ENCODE measurements at places on chromosomes 7 and 10. TPM values are rescaled to one million over a fixed set of nuclear protein-coding genes. Genes with fewer than 3 reads are reported as not detected.

Gene CACNB2
- not detected for total RNA-seq

Gene METTL27
- total RNA-seq, result not detected

DNA sequence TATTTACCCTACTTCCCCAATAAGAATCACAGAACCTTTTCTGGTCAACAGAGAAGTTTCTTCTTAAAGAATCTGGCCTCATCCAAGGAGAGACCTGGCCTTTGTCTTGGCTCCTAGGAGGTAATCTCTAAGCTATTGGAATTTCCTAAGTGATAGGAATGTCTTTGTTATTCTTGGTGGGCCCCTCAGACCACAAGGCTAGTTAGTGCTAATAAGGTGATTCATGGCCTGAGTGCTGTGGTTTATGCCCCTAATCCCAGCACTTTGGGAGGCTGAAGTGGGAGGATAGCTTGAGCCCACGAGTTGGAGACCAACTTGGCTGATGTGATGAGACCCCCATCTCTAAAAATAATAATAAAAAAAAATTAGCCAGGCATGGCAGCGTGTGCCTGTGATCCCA lies 60.0 kb upstream of the CYP2C18 start:
- no peak for DNase-seq

GRCh38 chr7:143519411-143520131 lies 41.9 kb downstream of the TAS2R41 start:
- peak; percentile 25 for DNase-seq

DNA sequence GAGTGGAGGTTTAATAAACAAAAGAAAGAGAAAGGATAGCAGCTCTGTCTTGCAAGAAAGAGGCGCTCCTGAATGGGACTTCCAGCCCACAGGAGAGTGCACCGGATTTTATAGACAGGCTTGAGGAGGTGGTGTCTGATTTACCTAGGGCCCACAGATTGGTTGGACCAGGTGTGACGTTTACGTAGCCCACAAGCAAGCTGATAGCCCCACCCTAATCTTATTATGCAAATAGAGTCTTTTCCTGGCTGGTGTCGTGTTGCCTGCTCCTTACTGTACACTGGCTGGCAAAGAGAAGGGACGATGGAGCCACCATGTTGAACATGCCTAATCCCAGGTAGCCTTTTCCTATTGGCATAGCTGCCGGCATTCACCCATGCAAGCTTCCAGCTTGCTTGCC lies 319.7 kb upstream of the POM121L12 start:
- no peak for DNase-seq

DNA sequence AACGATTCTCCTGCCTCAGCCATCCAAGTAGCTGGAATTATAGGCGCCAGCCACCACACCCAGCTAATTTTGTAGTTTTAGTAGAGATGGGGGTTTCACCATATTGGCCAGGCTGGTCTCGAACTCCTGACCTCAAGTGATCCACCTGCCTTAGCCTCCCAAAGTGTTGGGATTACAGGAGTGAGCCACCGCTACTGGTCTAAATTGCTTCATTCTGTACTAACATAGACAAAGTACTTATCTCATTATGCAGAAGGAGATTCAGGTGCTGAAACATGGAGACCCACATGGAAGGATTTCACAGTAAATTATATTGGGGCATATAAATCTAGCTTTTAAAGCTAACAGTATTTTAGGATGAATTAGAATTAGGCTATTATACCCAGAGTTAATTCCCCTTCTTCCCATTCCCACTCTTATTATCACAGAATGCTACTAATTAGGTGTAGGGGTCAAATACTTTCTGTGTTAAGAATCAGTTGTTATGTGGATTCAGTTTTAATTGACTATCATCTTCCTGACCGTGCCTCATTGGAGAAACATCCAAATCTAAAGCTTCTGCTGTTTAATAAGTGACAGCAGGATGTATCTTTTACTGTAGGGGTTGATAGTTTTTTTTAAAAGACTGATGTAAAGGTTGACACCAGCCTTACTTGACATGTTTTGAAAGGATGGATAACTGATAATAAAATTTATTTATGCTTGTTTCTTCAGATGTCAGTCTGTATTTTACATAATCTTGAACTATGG lies 27.2 kb downstream of the ADK start:
- DNase-seq, result no peak

Measured in MG63 (cell line).